ENCODE measurements at places on chromosomes 1 and 21.

DNA sequence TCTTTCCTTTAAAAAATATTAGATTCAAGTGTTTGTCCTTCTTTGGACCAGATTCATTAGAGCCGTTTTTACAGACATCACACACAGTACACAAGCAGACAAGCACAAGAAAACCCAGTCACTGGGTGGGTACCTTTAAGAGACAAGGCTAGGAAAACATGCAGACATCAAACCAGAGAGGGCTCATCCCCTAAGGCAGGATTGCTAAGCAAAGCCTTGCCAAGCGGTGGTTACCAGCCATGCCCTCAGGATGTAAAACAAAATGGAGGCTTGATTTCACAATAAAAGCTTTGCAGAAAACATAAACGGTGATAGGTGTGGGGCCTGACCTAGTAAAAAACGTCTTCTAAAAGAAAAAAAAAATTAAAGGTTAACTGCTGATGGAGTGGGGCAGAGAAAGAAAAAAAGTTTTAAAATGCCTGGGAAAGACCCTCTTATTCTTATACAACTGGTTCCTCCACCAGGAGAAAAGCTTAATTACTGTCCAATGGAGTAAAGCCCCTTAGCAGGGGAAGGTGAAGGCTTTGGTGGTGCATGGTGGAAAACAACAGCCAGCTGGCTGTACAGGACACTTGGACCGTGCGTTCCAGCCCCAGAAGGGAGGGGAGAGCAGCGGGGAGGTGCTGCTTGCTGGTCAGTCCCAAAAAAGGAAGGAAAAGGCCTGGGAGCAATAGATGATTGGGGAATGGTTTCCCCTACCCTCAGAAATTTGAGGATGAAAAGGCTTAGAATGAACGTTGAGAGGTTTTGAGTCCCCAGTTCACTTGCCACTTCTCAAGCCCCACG lies 30.4 kb upstream of the FMO1 start:
- DNase-seq, result no peak

DNA sequence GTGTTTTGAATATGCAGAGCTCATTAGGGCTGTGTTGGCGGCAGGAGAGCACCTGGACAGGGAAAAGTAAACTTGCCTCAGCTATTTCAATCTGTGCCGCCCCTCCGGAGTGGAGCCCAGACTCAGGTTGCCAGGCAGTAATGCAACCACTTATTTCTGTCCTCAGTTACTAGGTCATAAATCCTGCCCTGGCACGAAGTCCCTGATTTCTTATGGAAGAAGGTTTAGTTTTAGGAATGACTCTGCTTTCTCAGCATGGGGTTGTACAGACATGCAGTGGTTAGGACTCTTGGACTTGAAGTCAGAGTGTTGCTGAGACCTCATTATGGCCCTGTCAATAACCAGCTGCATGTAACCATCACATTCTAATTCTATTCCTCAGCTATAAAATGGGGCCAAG lies 98.3 kb upstream of the FGGY start:
- peak; percentile 33 for DNase-seq

GRCh38 chr1:230077011-230077410 lies 10.0 kb downstream of the GALNT2 start:
- DNase-seq, result no peak

GRCh38 chr1:41623736-41624135 lies 139.3 kb upstream of the EDN2 start:
- no peak for DNase-seq

DNA sequence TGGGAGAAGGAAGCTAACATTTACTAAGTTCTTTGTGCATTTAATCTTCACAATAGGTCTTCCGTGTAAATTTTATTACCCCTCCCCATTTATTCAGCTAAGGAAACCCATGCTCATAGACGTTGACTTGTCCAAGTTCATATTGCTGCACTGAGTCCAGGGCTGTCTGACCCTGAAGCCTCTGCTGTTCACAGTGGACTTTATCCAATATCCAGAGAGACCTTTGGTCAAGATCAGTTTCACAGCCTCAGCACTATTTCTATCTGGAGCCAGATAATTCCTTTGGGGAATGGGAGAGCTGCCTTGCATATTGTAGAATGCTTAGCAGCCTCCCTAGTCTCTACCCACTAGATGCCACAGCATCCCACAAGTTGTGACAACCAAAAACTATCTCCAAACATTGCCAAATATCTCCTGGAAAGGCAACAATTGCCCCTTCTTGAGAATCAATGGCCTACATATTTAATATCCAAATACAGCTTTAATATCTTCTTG lies 26.4 kb downstream of the ILDR2 start:
- DNase-seq, result no peak

GRCh38 chr1:2190491-2190976 lies 4.0 kb downstream of the FAAP20 start:
- no peak for DNase-seq

- DNase-seq, result no peak
Observed at GRCh38 chr1:5447503-5447960, 544.7 kb downstream of the NPHP4 start.

DNA sequence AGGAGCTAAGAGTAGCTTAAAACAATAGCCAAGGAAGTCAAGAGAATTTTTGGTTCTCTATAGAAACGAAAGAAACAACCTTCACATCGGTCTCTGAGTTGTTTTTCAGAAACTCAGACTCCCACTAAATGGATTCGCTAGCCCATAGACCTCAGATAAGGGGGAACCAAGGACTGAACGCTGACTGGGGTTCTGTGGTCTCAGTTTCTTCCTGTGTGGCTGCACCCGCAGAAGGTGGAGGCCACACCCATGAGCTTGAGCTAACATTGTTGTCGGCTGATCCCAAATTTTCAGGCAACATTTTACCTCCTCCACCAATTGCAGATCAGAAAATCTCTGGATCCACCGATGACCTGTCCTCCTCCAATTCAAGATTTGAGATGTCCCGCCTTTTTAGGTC lies 456.1 kb downstream of the AJAP1 start:
- no peak for DNase-seq
